Fibroblast of skin of scalp (primary cell): ENCODE measurements at places on chromosomes 4 and X.
A peak's percentile ranks its signal among the peaks of the same experiment; 100 is the strongest.

DNA sequence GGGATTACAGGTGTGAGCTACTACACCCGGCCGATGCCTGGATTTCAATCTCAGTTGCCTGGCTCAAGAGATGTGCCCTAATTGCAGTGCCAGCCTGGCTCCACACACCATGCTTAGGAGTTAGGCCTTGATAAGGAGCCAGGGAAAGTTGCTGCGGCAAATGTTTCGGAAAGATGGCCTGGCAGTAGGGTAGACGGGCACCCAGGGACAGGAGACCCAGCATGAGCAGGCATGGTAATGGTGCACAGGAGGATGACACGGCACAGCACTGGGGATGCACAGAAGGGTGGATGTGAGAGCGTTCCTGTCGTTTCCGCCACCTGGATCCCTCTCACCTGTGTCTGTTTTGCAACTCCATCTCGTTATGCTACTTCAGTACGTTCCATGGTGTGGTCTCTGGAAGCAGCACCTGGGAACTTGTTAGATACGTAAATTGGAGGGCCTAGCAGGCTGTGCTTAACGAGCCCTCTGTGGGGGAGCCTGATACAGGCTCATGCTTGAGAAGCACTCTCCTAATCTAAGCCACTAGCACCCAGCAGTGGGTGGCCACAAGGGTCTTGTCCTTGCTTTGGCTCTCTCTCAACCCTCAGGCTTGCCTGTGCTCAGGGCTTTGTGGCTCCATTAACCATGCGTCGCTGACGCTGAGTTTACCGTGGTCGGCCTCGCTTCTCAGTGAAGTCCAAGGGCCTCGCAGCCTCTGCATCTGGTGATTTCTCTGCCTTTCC lies 20.3 kb downstream of the RNF4 start:
- no peak for DNase-seq

- DNase-seq = no peak
These were observed 19.9 kb upstream of the AR start for GRCh38 chrX:67523932-67524331.

- peak; percentile 86 for DNase-seq
These were observed 720 bp downstream of the RPL10 start for GRCh38 chrX:154398668-154399526.

GRCh38 chr4:51872283-51872997 lies 29.5 kb downstream of the DCUN1D4 start:
- no peak for DNase-seq

DNA sequence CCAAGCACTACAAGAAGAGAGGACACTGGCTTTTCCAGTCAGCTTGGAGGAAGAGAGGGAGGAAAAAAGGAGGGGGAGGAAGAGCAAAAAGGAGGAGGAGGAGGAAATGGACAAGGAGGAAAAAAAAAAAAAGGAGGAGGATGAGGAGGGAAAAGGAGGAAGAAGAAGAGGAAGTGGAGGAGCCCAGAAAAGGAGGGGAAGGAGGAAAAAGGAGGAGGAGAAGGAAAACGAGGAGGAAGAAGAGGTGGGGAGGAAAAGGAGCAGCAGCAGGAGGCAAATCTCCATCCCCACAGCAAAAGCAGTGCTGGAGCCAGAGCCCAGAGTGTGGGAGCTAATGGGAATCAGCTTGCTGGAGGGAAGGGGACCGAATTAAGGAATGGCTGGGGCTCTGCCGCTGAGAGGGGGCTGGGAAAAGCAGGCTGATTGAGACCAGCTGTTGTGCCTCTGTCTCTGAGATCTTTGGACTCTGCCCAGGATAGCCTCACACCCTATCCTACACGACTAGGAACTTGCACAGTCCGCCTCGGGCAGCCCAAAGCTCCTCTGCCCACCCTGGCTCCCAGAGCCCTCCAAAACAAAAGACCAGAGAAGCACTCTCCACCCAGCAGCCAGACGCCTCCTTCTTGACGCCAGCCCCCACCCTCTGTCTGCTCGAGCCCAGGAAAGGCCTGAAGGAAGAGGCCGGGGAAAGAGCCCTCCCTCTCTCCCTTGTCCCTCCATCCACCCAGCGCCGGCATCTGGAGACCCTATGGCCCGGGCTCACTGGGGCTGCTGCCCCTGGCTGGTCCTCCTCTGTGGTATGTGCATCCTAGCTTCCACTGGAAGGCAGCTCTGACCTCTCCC lies at the start of gene XPNPEP2:
TSS of gene XPNPEP2 (plus strand) at position 514 of the 843 bp plus-strand sequence. CDS start at position 749, 235 bp downstream.
- DNase-seq = peak; percentile 80

GRCh38 chrX:149151805-149152757 lies 353.0 kb downstream of the IDS start:
- DNase-seq = peak; percentile 95

GRCh38 chrX:44062840-44063239 lies 89.7 kb upstream of the NDP start:
- DNase-seq = no peak

DNA sequence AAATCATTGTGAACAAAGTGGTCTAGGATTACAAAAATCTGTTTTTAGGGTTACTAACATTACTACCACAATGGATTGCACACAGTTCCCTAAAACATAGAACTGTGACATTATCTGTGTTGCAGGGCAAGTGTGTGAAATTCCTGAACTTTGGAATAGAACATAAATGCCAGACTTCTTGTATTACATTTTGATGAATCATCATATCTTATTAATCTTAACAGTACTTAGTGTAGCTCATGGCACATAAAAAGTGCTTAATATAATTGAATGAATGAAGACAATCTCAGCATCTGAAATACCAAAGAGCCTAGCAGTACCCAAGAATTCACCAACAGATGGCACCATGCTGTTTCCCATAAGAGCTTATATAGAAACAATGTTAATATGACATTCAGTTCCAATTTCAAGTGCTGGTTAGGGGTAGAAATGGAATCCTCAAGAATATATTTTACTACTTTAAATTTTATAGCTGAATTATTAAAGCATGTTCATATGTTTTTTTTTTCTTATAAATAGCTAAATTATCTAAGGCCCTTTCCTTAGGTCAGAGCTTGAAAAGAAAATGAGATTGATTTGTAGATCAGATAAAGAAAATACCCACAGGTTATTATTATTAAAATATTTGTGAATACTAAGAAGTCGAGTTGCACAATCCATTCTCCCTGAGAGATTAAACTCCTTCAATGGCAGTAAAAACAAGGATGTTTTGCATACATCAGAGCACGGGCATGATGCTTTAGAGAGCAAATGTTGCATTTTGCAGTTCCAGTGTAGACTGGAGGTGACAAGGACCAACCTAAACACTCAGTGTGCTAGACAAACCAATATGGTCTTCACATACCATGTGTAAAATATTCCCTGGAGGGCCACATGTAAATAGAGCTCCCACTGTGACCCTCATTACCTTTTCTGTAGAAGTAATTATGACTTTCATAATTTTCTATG lies 25.7 kb upstream of the SHISA3 start:
- peak; percentile 59 for DNase-seq

- peak; percentile 93 for DNase-seq
These were observed 221.5 kb downstream of the PCDH18 start for GRCh38 chr4:137310593-137311490.

- DNase-seq = no peak
These were observed 12.6 kb upstream of the PDE6B start for GRCh38 chr4:612749-613125.

- no peak for DNase-seq
These were observed 183.5 kb downstream of the MSL3 start for GRCh38 chrX:11941571-11941970.

- peak; percentile 79 for DNase-seq
These were observed 257.7 kb downstream of the RAPGEF2 start for GRCh38 chr4:159360549-159360948.

DNA sequence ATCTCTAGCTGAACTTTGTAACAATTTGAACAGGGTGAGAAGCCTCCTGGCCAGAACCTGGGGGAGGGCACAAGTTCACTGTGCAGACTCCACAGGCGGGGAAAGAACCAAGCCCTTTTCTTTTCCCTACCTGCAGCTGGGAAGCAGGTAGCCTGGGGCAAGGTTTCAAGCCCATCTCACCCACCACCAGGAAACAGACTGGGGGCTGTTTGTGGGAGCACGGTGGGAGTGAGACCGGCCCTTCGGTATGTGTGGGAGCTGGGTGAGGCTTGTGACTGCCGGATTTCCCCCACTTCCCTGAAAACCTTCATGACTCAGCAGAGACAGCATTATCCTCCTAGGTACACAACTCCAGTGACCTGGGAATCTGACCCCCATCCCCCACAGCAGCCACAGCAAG lies 211.7 kb downstream of the ZNF674 start:
- DNase-seq = no peak
